Chondrocyte (in vitro differentiated cells): ENCODE measurements at places on chromosomes 13 and 19. TPM values are rescaled to one million over a fixed set of nuclear protein-coding genes. Genes with fewer than 3 reads are reported as not detected.

DNA sequence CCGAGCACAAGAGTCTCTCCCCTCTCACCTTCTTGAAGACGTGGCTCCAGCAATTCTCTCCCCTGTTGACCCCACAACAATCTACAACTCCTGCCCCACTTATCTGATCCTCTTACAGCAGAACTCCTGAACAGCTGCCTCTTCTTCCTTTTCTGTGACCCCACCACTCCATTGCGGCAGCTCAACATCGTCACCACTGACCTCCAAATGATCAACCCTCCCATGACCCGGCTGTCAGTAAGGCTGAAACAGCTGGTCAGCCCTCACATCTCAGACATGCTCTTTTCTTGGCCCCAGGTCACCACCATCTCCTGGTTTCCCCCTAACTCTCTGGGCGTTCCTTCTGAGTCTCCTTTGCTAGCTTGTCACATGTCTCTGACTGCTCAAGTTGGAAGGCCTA, 1.8 kb downstream of the EXOSC5 start:
- DNase-seq, result no peak
- peaks cover 35% of the 10 kb centered on the region for H3K4me1 ChIP-seq
- no peak overlapping the region for H3K27ac ChIP-seq
- H3K27me3 ChIP-seq, result no peaks in the 10 kb centered on the region
- peak overlapping the region; percentile 14 for H3K4me3 ChIP-seq
- H3K36me3 ChIP-seq, result peaks cover 3% of the 10 kb centered on the region

DNA sequence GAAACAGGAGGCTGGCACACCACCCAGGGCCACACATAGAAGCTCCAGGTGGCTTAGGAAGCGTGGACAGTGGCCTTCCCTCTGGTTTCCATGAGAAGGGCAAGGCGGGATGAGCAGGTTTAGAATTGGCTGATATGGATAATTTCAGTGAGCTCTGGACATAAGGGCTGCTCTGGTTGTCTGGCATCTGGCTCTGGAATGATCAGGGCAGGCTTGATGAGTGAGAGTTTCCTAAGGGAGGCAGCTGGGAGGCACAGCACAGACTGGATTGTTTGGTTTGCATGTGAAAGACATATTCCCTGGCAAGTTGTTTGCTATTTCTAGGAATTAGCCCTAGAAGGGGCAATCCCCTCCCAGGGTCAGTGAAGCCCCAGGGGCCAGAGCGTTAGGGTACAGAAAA, 129.5 kb downstream of the ATP8A2 start:
- H3K36me3 ChIP-seq, result no peaks in the 10 kb centered on the region
- H3K27me3 ChIP-seq, result peaks cover 47% of the 10 kb centered on the region
- H3K4me3 ChIP-seq, result no peak overlapping the region
- H3K27ac ChIP-seq, result no peak overlapping the region
- DNase-seq, result no peak
- no peaks in the 10 kb centered on the region for H3K4me1 ChIP-seq

GRCh38 chr13:97505017-97505416, 71.0 kb downstream of the RAP2A start:
- DNase-seq, result no peak
- no peaks in the 10 kb centered on the region for H3K36me3 ChIP-seq
- peaks cover 3% of the 10 kb centered on the region for H3K27me3 ChIP-seq
- no peak overlapping the region for H3K4me3 ChIP-seq

UQCR11 gene
- 173 to 190 TPM (median 184 TPM) in 3 replicates for total RNA-seq

FLT1 gene
- total RNA-seq, result 0.60 to 1.5 TPM (median 0.65 TPM) in 3 replicates

GRCh38 chr13:25692099-25692498, 320.3 kb downstream of the ATP8A2 start:
- H3K36me3 ChIP-seq, result no peaks in the 10 kb centered on the region
- H3K27ac ChIP-seq, result peak overlapping the region; percentile 52
- H3K4me3 ChIP-seq, result no peak overlapping the region
- no peaks in the 10 kb centered on the region for H3K27me3 ChIP-seq
- no peak for DNase-seq

DNA sequence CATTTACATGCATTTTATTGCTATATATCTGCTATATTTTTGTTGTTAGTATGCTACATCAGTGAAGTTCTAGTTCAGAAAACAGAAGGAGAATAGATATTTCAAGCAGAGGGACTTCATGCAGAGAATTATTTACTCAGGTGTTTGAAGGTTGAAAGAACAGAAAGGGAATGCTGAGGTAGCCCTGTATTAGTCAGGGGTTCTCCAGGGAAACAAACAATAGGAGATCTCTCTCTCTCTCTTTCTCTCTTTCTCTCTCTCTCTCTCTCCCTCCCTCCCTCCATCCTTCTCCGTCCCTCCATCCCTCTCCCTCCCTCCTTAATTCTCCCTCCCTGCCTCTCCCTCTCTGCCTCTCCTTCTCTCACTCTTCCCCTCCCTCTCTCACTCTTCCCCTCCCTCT, 114.3 kb upstream of the TDRD3 start:
- H3K4me1 ChIP-seq, result peaks cover 8% of the 10 kb centered on the region
- no peak for DNase-seq
- H3K27ac ChIP-seq, result no peak overlapping the region

ZNF772 gene
- total RNA-seq, result 6.0 to 12.8 TPM (median 7.0 TPM) in 3 replicates

GRCh38 chr13:59584761-59585670, 578.7 kb downstream of the DIAPH3 start:
- H3K4me3 ChIP-seq, result no peak overlapping the region
- no peak for DNase-seq
- H3K27me3 ChIP-seq, result no peaks in the 10 kb centered on the region
- peaks cover 27% of the 10 kb centered on the region for H3K4me1 ChIP-seq
- H3K36me3 ChIP-seq, result no peaks in the 10 kb centered on the region

DNA sequence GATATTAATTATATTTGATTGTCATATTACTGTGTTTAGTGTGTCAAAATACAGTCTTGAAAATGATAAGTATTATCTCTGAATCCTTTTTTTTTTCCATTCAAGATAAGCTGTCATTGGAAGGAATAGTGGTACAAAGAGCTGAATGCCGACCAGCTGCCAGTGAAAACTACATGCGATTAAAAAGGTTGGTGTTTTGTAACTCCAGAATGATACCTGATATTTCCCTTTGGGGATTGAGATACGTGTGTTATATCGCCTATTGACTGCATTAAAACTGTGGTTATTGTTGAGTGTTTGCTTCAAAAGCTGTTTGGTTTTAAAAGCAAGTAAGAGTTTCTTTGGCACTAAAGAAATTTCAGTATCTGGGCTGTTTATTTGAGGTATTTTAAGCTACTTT, 6.5 kb upstream of the KCTD4 start:
- H3K27ac ChIP-seq, result peak overlapping the region; percentile 85
- peaks cover 13% of the 10 kb centered on the region for H3K36me3 ChIP-seq
- peaks cover 48% of the 10 kb centered on the region for H3K4me1 ChIP-seq
- peak overlapping the region; percentile 48 for H3K4me3 ChIP-seq

DNA sequence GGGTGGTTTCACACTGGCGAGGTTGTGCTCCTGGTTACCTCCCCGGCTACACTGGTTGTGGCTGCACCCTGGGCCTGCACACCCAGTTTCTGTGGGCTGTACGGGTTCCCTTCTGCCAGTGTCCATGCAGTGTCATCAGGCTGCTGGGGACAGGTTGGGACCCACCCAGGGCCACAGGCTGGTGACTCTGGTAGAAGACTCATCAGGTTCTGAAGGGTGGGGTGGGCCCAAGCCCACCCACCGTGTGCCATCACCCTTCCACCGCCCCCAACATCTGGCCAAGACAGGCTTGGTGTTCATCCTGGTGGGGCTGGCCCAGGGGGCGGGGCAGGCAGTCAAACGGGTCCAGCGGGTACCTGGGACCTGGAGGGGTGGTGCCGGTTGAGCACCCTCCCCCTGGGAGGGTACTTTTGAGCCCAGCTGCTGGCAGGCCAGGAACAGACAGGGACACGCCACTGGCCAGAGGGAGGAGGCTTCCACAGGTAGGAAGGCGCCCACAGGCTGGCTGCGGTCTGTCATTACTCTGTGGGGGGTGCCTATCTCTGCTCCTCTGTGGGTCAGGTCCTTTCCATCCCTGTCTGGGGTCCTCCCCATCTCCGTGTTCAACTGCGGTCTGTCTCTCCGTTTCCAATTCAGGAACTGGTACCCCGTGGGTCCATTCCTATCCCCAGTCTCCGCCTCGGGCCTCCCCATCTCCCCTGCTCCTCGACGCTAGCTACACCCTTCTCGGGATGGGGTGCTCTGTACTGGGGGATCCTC, at the start of gene RNF225:
RNF225 (plus strand) TSS at position 437 of the 759 bp plus-strand sequence. CDS start 434 bp downstream, outside the sequence.
- H3K27ac ChIP-seq, result peak within 1 kb of the TSS; percentile 66
- no peaks in the 10 kb centered on the region for H3K27me3 ChIP-seq
- no peak within 1 kb of the TSS for H3K4me3 ChIP-seq
- no peak for DNase-seq
- peaks cover 3% of the 10 kb centered on the region for H3K4me1 ChIP-seq
- H3K36me3 ChIP-seq, result peaks cover 20% of the 10 kb centered on the region
